ENCODE measurements at places on chromosomes 3 and 15. TPM values are rescaled to one million over a fixed set of nuclear protein-coding genes. Genes with fewer than 3 reads are reported as not detected.
A peak's percentile ranks its signal among the peaks of the same experiment; 100 is the strongest.

DNA sequence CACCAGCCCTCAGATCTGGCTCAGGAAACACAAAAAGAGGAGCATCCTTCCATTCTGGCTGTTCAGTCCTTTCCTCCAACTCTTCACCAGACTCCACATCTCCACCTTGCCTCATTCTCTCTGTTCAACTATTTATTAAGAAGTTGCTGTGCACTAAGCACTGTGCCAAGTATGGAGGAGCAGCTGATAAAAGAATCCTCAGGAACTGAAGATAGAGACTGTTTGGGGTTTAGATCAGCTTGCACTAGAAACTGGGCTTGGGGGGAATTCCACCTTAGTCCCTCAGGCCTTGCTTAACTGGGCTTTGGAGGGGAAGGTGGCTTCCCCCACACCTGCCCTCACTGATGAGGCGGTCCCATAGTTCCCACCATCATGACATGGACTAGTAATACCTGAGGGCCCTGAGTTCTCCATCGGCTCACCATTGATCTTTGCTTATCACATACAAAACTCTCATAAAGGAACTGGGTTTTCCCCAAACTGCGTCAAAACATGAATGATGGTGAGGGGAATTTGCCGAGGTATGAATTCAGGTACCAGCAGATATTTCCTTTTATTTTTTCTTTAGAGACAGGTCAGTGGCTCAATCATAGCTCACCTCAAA lies 1.7 kb upstream of the CCR8 start:
- no peak for DNase-seq

The AEN gene
- 37.5 TPM for total RNA-seq

The ZNF860 gene
- 1.1 TPM for total RNA-seq

GRCh38 chr15:61084472-61084871 lies 144.6 kb downstream of the RORA start:
- DNase-seq: no peak

DNA sequence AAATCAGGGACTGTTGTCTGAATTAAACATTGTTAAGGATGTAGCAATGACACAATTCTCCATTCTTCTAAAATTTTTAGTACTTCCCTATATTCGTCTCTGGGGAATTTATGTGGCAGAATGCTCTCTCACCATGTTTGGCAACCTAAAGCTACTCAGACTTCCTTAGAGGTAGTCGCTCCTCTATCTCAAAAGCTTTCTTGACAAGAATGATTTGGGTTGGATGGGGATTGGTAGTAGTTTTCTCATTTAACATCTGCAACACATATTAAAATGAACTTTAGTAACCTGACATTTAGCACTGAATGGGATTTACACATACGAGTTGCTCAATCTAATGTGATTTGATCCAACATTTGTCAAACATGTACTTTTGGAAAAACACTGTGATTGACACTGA lies 233.3 kb downstream of the RBMS3 start:
- peak; percentile 28 for DNase-seq

The SV2B gene
- total RNA-seq: 0.40 TPM

The AADACL2 gene
- not detected for total RNA-seq

- DNase-seq: no peak
Observed at GRCh38 chr15:72824112-72824511, 40.6 kb upstream of the ADPGK start.

DNA sequence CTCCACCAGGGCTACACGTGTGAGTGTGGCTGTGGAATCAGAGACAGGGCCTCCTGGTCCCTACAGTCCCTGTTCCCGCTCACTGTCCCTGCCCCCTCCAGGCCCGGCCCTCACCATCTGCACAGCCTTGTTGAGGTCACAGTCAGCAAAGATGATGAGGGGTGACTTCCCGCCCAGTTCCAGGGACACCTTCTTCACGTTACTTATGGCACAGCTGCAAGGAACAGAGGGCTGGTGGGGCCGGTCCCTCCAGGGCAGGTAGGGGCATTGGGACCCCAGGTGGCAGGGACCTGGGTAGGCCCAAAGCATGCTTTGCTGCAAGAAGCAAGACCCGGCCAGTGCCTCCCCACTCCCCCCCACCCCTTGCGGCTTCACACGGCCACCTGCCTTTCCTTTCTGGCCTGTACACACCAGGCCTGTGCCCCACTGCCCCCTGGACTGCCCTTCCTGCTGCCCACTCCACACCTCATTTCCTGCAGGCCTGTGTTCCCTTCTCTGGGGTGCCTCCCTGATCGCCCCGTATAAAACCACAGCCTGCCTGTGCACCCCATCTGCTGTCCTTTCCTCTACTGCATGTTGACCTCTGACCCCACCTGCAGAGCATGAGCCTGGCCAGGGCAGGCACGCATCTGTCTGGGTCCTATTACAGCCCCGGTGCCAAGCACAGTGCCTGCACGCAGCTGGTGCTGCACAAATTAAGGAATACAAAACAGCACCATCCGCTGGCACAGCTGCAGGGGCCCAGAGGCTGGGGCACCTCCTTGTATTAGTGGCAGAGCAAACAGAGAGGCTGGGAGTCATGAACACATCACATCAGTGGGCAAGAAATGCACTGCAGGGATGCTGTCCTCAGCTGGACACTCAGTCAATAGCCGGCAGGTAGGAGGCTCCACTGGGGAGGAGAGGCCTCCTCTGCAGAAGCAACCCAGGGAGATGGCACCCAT lies 30.8 kb upstream of the SLC41A3 start:
- no peak for DNase-seq

GRCh38 chr3:197801891-197802778 lies 11.1 kb downstream of the LRCH3 start:
- peak; percentile 46 for DNase-seq

The CPEB1 gene
- under 0.01 TPM for total RNA-seq

DNA sequence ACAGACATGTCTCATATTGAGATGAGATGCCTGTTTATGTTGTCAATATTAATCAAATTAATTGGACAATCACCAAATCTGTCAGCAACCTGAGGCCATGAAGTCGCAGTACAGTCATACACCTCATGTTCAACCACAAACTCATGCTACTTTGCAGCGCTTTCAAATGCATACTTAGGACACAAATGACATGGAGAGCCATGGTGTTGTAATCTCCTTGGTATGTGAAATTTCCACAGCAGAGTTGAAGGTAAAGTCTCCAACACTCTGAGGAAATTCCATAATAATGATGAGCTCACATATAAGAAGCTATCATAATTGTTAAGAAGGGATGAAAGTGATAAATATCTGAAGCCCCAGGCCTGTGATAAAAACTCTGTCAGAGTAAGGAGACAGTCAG lies 873.9 kb downstream of the MCTP2 start:
- DNase-seq: no peak

- no peak for DNase-seq
Observed at GRCh38 chr3:30040126-30040525, 566.3 kb upstream of the TGFBR2 start.

GRCh38 chr3:187750006-187750512 lies 4.8 kb upstream of the BCL6 start:
- DNase-seq: peak; percentile 52

The DENND6A gene
- total RNA-seq: 18.8 TPM

- DNase-seq: no peak
Observed at GRCh38 chr3:134621854-134622253, 29.0 kb downstream of the KY start.

The TMEM158 gene
- total RNA-seq: 0.87 TPM

DNA sequence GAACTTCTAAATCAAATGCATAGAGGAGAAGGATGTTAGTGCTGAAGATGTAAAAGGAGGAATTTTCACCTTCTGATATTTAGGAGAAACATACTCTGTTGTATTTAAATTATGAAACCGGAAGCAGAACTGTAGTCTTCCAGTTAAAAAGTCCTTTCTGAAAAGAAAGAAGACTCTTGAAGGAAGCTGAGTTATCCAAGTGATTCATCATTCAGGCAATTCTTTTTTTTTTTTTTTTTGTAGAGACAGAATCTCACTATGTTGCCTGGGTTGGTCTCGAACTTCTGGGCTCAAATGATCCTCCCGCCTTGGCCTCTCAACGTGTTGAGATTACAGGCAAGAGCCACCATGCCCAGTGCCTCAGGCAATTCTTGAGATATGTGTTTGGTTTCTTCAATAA lies 424.8 kb upstream of the TPM1 start:
- no peak for DNase-seq

DNA sequence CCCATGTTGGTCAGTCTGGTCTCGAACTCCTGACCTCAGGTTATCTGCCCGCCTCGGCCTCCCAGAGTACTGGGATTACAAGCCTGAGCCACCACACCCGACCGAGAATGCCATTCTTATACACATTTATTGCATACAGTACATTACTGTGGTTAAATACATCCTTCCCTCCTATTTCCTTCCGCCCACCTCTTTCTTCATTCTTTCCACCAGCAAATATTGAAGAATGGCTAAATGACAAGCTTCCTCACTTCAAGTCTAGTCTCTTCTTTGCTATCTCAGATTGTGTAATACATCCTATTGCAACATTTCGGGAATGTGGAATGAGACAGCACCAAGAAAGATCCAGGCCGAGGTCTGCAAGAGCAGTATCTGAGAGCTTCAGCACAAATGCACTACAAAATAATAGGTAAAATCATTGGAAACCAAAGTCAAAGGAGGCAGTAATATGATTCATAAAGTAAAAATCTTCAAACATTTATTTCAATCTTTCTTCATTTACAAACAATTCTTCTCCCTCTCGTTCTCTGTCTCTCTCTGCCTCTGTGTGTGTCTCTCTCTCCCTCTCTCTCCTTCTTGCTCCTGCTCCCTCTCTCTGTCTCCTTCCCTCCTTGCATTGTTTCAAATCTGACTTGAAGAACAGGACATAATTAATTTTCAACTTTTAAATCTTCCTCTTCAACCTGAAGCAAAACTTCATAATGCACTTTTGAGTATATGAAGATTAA lies 94.7 kb upstream of the TGFBR2 start:
- peak; percentile 79 for DNase-seq

- DNase-seq: no peak
Observed at GRCh38 chr3:151372063-151372820, 12.3 kb downstream of the P2RY12 start.

- DNase-seq: no peak
Observed at GRCh38 chr15:100877551-100877950, 2.1 kb upstream of the ALDH1A3 start.

The FAM107A gene
- 0.20 TPM for total RNA-seq

The OCA2 gene
- total RNA-seq: not detected

DNA sequence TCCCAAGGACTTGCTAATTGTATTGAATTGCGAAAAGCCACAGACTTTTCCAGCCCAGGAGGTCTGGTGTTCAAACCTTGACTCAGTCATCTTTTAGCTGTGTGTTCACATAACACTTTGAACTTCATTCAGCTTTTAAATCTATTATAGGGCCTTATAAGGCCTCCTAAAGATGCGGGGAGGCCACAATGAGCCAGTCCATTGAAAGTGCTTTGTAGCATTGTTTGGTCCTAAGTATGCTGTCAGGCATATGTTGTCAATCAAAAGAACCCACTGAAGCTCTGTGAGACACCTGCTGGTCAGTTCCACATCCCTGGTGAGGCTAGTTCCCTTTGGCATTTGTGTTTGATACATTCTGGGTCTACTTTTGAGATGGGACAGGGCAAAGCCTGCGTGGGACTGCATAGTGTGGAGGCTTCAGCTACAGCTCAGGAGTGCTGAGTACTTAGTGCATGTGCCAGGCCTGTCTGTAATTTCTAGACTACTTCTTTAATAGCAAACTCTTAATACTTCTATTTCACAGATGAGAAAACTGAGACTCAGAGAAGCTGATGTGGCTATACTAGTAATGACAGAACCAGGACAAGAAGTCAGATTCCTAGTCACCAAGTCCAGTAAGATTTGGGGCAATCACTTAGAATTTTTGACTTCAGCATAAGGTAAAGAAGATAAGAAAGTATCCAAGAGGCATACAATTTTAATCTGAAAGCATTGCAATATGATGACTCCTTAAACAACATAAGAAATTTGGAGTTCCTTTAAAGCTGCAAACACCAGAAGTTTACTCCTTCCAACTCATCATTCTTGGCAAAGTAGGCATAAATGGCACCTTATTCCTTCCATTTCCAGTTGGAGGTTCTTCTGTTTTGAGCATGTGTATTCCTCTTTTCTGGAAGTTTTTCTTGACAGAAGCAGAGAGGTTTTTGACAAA lies 213.0 kb downstream of the PDCD6IP start:
- peak; percentile 40 for DNase-seq

- no peak for DNase-seq
Observed at GRCh38 chr15:68493629-68494028, 61.7 kb upstream of the ITGA11 start.

DNA sequence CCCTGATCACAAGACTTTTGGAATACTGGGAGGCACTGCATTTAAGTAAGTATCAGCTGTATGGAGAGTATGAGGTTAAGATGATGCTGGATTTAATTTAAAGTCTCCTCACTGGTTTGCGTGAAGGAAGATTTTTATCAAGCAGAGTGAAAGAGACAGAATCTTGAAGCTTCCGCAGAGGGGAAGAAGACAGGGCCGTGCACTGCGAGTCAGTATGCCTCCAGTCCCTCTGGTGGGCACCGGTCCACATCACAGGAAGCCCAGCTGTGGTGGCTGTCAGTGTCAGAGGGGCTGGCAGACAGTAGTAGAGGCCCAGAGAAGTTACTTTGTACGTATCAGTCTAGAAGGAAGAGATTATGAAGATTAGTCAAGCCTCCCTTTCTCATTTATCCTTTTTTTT lies 379.0 kb upstream of the TPRG1 start:
- DNase-seq: no peak

- peak; percentile 55 for DNase-seq
Observed at GRCh38 chr3:40921251-40921650, 278.1 kb upstream of the CTNNB1 start.

DNA sequence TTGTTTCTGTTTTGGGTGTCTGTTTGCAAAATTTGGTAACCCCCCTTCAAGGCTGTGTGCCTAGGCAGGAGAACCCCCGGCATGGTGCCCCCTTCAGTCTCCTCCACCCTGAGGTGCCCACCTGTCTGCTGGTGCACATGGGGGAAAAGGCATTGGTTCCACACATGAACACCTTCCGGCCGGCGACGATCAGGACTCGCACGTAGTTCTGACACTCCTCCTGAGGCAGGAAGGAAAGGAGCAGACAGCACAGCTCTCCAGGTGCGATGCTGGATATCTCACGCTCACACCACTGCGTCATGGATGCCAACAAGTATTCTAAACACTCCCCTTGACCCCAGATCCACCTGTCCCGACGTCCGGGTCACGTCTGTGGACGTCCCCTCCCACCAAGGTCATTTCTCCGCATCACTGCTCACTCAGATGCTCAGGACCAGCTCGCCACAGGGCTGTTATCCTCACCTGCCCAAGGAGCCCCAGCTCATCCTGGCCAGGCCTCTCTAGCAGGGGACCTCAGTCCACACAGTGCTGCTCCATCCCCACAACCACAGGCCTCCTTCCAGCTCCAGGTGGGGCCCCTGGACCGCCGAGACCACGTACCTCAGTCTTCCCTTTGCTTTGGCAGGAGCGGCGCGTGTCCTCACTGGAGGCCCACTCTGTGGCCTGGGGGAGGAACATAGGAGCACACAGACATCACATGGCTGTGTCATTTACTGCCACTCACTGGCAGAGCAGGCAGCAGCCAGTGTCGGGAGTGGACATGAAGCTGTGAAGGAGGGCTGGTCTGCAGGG lies 99.0 kb downstream of the SEMA5B start:
- no peak for DNase-seq

All from lung microvascular endothelial cell (primary cell).